ENCODE measurements at places on chromosomes 13 and 19.

DNA sequence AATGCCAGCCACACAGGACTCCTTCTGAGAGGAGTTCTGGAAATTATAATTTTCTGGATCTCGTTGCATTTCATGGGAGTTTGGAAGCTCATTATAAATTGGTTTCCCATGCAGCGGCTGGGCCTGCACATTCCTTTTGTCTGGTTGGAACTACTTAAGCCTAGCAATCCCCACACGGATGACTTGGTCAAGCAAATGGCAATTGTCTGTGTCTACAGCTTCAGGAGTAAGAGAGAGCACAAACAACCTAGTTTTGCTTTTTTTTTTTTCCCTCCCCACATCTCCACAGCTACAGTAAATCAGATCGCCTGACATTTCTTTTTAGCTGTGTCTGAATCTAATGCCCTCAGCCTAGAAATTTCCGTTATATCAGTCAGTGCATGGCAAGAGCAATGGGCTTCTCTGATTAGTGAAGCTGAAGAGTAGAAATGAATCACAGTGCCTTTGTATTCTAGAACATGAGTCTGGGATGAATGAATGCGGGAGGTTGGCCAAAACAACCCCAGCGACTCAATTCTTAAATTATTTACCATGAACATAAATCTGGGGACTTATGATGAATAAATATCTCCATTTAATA, 15.1 kb downstream of the PCDH8 start:
- no peak for DNase-seq

DNA sequence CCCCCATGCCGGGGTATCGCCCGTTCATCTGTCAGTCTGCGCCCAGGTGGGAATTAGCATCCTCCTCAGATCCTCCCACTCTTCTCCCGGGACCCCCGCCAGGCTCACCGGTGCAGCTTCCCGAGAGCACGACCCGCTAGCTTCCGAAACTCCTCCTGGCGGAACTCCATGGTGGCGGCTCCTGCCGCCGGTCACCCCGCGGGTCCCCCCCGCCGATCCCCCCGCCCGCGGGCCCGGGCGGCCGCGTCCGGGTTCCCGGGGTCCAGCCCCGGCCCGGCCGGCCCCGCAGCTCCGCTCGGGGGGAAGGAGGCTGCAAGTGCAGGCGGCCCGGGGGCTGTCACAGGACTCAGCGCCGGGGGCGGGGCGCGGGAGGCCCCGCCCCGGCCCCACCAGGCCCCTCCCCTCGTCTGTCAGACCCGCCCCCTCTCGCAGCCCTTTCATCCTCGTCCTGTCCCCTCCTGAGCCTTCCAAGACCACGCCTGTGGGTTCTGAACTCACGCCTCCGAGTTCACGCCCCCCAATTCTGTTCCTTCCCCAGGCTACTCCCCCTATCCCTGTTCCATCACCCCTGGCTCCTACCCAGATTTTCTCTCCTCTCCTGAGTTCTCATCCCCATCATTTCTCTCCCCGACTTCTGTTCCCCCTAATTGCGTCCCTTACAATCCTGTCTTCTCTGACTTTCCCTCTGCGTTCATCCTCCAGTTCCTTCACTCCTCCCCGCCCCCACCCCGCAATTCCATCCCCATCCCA, at the start of gene SLC17A7:
Gene SLC17A7 (minus strand): TSS at position 318 of the 750 bp plus-strand sequence. CDS start 148 bp downstream, at position 170.
- DNase-seq, result peak; percentile 65

GRCh38 chr13:40375489-40376171, 290.8 kb downstream of the FOXO1 start:
- no peak for DNase-seq

- DNase-seq, result no peak
Observed at GRCh38 chr13:67100730-67101129, 129.4 kb downstream of the PCDH9 start.

GRCh38 chr19:57558525-57558924, 1.1 kb downstream of the ZNF550 start:
- no peak for DNase-seq

DNA sequence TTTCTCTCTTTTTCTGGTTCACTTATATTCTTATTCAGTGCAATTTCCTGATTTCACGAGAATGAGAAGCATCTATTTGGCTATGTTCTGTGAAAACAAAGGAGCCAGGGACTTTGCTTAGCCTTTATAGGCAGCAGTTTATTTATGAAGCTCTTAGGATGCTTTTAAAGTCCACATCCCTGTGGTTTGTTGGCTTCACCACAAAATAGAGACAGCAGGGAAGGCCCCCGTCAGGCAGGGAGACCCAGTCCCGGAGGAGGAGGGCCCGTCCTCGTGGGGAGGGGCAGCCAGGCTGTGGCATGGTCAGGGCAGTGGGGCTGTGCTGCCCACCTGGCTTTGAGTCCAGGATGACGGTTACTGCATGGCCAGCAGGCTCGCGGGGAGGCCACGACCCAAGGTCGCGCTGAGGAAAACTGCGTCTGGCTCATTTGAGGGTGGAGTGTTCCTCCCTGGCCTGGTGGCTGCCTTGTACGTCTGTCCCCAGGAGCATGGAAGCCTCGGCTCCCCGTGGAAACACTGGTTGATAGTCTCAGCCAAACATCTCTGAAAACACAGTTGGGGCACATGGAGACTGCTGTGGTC, 92.7 kb downstream of the ATP11A start:
- peak; percentile 16 for DNase-seq

GRCh38 chr13:108276060-108276459, 6.5 kb downstream of the TNFSF13B start:
- no peak for DNase-seq

GRCh38 chr19:17831419-17831888, 10.1 kb upstream of the INSL3 start:
- DNase-seq, result no peak

- DNase-seq, result no peak
Observed at GRCh38 chr13:106376401-106377112, 158.9 kb downstream of the EFNB2 start.

GRCh38 chr19:45809643-45810159, 5.4 kb downstream of the RSPH6A start:
- DNase-seq, result no peak

DNA sequence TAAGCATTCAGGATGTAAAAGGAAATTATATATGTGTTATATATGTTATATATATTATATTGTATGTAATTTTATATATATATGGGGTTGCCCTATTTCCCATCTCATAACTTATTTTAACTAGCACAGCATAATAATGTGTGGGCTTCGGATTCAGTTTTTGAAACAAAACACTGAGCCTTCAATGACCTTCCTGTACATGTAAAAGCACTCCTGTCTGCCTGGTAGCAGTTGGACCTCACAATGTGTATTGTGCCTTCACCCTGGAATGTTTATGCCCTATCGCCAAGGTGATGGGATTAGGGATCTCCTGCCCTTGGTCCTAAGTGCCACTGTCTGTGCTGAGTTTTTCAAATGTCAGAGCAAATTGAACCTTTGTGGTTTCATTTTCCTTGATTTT, 968.8 kb downstream of the TUBA3C start:
- no peak for DNase-seq

DNA sequence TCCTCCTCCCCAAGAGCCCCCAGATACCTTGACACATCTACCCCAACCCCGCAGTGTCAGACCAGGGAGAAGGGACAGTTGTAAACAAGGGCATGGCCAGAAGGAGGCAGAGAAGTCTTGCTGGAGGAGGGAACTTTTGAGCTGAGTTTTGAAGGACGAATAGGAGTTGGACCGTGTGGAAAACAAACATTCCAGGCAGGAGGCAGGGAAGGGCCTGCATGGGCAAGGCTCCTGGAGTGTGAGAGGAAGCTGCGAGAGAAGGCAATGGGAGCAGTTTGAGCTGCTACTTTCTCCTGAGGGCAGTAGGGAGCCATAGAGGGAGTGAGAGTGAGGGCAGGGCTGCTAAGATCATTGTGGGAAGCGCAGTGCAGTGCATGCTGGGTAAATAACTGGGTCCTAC, 23.3 kb downstream of the IL12RB1 start:
- no peak for DNase-seq

DNA sequence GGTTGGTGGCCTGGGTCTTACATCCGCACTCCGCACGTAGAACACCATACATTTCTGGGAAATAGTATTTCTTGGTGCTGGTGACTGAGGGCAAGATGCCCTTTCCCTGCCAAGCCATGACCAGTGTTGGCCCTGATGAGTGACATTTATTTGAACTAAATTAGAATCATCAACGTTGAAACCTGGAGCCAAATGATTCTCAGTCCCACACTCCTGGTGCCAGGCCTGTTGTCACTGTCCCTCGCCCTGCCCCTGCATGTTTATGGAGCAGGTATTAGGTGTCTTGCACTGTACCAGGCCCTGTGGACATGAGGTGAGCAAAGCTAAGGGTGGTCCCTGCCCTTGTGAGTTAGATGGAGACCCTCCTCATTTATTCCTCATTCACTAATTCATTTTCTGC, 5.8 kb downstream of the CHST8 start:
- no peak for DNase-seq

- no peak for DNase-seq
Observed at GRCh38 chr13:79501538-79502232, 20.7 kb downstream of the NDFIP2 start.

GRCh38 chr13:35714588-35715377, 238.3 kb upstream of the MAB21L1 start:
- DNase-seq, result no peak

GRCh38 chr19:47058621-47059022, 10.2 kb upstream of the TMEM160 start:
- no peak for DNase-seq

- no peak for DNase-seq
Observed at GRCh38 chr13:30353471-30354215, 46.3 kb upstream of the KATNAL1 start.

DNA sequence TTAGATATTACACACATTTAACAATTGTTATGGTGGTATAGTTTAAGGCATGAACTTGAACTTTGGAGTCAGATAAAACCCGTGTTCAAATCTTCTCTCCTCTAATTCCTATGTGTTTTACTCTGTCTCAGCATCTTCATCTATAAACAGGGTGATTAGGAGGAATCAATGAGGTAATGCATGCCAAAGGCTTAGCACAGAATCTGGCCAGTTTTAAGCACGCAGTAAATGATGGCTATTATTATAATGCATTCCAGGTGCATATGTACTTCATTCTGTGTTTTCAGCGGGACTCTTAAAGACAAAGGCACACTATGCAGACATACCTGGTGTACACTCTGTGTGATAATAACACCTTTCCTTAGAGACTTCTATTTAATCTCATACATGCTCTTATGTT, 88.0 kb upstream of the FRY start:
- DNase-seq, result no peak

DNA sequence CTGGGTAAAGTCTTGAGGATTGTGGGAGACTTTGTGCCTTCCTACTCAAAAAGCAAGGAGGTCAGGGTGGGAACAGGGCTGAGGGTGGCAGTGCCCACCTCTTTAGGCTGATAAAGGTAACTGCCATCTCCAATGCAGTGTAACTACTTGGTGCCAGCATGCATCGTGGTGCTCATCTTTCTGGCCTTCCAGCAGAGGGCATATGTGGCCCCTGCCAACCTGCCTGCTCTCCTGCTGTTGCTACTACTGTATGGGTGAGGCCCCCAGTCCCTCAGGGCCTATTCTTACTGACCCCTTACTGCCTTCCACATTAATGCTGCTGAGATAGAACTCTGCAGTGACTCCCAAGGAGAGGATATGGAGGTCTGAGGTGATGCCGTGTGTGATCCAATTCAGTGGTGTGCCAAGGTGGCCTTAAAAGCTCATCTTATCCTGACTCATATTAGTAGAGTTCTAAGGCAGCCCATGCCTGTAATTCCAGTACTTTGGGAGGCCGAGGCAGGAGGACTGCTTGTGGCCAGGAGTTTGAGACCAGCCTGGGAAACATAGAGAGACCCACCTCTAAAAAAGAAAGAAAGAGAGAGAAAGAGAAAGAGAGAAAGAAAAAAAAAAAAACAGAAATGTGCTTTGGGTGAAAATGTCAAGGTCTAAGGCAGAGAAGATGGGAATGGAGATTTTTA, 9.7 kb upstream of the ARHGAP45 start:
- peak; percentile 65 for DNase-seq

DNA sequence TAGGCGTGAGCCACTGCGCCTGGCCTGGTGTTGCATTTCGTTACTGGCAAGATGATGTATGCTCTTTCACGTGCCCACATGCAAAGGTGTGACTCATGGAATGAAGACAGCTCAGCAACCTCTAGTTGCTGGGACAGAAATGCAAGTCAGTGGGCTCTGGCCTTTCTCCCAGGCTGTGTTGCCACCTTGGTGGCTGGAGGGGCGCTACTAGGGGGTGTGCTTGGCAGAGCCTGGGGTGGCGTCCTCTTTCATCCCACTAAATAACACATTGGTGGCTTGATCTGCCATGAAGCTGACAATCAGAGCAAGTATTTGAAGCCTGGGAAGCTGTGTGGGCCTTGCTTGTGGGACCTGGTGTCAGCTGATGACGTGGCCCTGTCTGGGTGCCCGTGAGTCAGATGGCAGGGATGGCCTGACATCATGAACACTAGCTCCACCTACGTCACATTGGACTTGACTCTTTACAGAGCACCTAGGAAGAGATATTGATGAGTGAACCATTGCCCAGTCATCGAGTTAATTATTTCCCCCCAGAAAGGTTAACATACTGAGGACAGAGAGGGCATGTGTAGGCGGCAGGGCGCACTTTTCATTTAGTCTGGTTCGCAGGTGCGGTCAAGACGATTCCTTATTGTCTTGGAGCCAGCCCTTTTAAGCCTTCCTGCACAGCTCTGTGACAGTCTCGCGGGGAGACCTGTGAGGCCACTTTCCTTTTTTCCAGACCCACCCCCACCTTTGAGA, 154.2 kb downstream of the TM9SF2 start:
- peak; percentile 49 for DNase-seq

DNA sequence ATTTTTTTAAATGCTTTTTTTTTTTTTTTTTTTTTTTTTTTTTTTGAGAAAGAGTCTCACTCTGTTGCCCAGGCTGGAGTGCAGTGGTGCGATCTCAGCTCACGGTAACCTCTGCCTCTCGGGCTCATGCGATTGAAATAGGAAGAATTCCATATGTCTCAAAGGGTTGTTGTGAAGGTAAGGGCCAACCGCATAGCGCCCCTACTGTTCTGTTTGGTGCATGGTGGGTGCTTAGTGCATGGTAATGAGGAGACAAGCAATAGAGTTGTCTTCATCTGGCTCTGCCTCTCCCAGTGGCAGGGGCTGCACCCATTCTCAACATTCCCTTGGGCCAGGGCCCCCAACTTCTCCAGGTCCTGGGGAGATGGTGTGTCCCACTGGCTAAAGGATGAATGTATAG, 68.7 kb downstream of the RASL11A start:
- DNase-seq, result peak; percentile 57

- no peak for DNase-seq
Observed at GRCh38 chr19:3071768-3072167, 9.5 kb upstream of the TLE5 start.

GRCh38 chr13:18949970-18950369, 231.7 kb downstream of the TUBA3C start:
- no peak for DNase-seq

GRCh38 chr19:8576273-8576993, 809 bp downstream of the MYO1F start:
- peak; percentile 57 for DNase-seq

DNA sequence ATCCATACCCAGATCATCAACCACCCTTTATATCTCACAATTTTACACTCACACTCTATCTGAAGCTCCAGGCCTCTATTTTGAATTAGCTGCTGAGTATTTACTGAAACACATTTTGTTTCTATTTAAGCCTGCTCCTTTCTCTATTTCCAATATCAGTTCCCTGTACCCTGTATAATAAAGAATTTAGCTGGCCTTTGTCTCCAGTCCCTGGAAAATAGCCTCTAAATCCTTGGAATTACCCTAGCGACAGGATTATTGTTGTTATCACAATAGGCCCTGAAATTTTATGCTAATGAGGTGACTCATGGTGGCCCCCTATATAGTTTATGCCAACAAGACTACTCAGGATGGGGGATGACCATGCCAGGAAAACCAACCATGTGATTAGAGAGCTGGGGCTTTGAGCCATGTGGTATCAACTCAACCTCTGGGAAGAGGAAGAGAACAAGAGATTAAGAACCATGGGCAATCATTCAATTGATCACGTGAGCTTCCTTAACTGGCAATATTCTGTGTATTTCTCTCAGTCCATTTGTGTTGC, 72.7 kb downstream of the KATNAL1 start:
- DNase-seq, result no peak
